Activated naive CD4-positive, alpha-beta T cell treated with anti-CD3 and anti-CD28 coated beads, Interleukin-2, amount 50 U/mL, for 16 hours (primary cell): ENCODE measurements at places on chromosomes 7 and 10.

- DNase-seq: no peak
Observed at GRCh38 chr7:561631-562373, 42.2 kb upstream of the PDGFA start.

DNA sequence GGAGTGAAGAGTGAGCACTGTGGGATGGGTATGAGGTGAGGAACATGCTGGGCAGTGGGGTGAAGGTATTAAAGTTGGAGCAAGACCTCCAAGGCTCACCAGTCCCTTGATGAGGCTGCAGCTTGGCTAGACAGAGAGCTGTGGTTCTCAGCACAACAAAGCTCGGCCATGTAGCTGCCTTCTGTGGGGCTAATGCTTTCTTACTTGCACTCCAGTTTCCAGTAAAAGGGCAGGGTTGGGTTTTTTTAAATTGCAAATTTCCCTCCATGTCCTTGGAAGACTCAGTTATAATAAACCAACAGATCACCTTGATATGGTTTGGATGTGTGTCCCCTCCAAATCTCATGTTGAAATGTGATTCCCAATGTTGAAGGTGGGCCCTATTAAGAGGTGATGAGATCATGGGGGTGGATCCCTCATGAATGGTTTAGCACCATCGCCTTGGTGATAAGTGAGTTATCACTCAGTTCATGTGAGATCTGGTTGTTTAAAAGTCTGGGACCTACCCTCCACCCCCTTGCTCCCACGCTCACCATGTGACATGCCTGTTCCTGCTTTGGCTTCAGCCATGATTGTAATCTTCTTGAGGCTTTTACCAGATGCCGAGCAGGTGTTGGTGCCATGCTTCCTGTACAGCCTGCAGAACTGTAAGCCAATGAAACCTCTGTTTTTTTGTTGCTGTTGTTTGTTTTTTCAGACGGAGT lies 55.9 kb downstream of the ATXN7L1 start:
- no peak for DNase-seq

- DNase-seq: no peak
Observed at GRCh38 chr10:84200537-84201243, 6.4 kb downstream of the CDHR1 start.

GRCh38 chr7:102215256-102215655 lies 71.4 kb upstream of the SH2B2 start:
- no peak for DNase-seq

DNA sequence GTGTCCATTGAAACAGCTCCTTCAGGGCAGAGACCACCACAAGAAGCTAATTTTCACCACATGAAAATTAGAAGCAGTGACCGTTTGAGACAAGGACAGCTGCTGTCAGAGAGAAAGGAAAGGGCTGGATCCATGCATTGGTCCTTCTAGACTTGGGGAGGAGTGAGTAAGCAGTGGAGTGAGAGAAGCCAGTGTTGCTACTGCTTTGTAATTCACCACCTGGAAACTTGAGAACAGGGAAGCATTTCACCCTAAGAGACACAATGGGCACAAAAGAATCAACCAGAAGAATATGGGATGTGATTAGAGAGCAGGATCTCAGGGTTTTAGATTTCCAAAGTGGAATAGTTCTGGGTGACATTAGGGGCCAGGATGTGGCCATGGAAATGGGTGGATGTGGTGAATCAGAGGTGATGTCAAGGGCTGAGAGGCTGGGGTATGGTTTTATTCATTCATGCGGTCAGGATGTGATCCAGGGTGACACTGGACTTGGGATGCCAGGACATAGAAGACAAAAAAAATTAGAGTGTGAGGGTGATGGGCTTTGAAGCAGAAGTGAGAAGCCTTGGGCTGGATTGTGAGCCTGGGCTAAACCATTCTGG lies 61.6 kb downstream of the DENND11 start:
- DNase-seq: no peak

GRCh38 chr7:106358103-106358663 lies 73.4 kb upstream of the NAMPT start:
- DNase-seq: no peak

GRCh38 chr10:62005281-62005680 lies 103.8 kb downstream of the ARID5B start:
- DNase-seq: no peak
